GM12864 (cell line): ENCODE measurements at places on chromosomes 3 and 15.

- no peak for DNase-seq
Observed at GRCh38 chr15:88440021-88440420, 27.2 kb downstream of the MRPL46 start.

DNA sequence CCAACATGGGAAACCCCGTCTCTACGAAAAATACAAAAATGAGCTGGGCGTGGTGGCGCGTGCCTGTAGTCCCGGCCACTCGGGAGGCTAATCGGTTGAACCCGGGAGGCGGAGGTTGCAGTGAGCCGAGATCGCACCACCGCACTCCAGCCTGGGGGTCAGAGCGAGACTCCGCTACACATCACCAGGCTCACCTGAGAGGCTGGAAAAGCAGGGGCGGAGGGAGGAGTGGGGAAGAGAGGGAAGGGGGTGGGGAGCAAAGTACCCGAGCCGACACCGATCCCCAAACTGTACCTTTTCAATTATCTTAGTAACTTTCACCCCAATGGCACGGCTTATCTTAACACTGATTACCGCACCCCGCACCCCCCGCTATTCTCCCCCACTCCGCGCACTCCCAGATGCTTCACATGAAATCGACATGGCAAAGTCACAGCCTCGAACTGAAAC, 46.4 kb upstream of the SYNM start:
- no peak for DNase-seq

GRCh38 chr3:187567661-187568121, 102.5 kb downstream of the SST start:
- DNase-seq: no peak

DNA sequence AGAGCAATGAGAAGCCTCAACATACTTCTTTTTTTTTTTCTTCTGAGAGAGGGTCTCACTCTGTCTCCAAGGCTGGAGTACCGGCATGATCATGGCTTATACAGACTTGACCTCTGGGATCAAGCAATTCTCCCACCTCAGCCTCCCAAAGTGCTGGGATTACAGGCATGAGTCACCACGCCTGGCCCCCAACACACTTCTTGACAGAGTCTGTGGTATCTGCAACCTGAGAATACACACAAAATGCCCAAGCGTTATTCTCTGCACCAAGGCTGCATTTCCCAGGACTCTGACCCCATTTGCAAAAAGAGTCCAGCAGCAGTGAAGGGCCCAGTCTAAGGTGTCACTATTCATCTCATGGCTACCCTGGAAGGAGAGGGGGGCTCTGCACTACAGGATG, 42.7 kb upstream of the BLM start:
- DNase-seq: no peak

GRCh38 chr3:151557068-151557840, 96.4 kb upstream of the IGSF10 start:
- DNase-seq: no peak

DNA sequence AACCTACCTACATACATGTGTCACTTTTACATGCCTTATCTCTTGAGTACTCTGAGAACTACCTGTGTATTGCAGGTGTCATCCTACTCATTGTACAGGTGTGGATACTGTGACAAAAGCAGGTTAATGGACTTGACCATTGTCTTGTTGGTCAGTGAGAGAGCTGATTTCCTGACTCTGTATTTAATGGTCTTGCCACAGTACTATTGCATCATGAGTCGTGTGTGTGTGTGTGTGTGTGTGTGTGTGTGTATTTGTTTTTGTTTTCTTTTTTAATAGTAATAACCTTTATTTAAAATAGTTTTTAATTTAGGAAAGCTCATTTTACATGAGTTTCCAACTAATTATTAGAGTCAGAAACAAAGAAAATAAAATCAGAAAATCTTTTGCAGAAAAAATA, 7.7 kb downstream of the SELENOT start:
- DNase-seq: no peak

DNA sequence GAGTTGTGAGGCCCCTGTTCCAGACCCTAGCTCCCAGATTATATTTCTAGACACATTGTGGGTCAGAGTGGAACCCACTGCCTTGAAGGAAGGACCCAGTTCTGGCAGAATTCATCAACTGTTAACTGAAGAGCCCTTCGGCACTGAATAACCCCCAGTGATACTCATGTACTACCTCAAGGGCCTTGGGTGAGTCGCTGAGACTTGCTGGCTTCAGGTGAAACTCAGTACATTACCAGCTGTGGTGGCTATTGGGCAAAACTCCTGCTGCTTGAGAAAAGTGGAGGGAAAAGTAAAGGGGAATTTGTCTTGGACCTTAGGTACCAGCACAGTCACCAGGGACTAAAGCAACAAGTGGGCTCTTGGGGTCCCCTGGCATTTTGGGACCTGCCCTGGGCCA, 394.9 kb upstream of the EPHA3 start:
- no peak for DNase-seq

DNA sequence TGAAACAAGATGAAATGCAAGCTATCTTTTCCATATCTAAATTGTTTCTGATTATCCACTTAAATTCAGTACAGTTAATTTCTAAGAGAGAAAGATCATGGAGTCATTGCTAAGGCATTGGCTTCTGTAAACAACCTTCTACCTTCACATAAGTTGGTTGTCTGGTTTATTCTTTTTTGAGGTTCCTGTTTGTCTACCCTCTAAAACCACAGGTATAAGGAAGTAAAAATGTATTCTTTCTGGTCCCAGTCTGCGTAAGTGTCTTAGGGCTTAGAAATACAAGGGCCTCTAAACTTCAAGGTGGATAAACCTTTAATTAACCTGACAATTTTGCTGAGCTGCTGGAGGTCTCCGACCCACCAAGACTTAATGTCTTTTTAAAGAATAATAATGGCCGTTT, 3.6 kb upstream of the ATOSA start:
- no peak for DNase-seq

GRCh38 chr15:78244893-78245292, 10.5 kb upstream of the ACSBG1 start:
- no peak for DNase-seq

- DNase-seq: no peak
Observed at GRCh38 chr15:93027413-93027812, 61.6 kb downstream of the RGMA start.

DNA sequence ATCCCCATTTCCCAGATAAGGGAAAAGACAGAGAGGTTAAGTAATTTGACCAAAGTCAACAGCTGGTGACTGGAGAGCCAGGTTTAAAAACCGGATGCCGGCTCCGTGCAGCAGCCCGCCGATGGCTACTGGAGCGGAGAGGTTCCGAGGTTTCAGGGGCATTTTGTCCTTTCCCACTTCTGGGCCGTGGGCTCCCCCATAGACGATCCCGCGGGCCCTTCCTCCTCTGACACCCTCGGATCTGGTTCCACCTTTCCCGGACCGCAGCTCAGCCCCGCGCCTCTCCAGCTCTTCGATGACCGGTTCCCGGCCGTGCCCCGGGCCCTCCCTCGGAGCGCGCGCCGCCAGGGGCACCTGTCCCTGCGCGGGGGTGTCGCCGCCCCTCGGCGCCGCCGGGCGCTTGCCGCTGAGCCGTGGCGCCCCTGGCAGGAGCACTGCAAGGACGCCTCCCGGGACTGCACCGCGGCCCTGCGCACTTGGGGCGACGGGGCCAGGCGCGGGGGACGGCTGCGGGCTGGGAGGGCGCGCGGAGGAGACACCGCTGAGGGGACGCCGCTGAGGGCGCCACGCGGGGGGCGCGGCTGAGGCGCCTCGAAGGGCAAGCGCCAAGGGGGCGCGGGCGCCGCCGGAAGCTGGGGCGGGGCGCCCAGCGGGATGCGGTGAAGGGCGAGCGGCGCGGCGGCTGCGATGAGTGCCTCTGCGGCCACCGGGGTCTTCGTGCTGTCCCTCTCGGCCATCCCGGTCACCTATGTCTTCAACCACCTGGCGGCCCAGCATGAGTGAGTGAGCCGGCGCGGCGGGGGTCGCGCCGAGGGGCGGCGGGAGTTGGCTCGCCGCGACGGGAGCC, at the start of gene TM6SF1:
TSS of gene TM6SF1 (plus strand) at position 652 of the 847 bp plus-strand sequence. CDS start at position 688, 36 bp downstream.
- DNase-seq: no peak

GRCh38 chr15:72319985-72320671, at the start of gene CELF6:
CELF6 (minus strand) TSS chr15:72320157; CDS start chr15:72319874, 283 bp downstream.
- peak; percentile 12 for DNase-seq

- no peak for DNase-seq
Observed at GRCh38 chr3:177776661-177777101, 579.4 kb upstream of the TBL1XR1 start.

DNA sequence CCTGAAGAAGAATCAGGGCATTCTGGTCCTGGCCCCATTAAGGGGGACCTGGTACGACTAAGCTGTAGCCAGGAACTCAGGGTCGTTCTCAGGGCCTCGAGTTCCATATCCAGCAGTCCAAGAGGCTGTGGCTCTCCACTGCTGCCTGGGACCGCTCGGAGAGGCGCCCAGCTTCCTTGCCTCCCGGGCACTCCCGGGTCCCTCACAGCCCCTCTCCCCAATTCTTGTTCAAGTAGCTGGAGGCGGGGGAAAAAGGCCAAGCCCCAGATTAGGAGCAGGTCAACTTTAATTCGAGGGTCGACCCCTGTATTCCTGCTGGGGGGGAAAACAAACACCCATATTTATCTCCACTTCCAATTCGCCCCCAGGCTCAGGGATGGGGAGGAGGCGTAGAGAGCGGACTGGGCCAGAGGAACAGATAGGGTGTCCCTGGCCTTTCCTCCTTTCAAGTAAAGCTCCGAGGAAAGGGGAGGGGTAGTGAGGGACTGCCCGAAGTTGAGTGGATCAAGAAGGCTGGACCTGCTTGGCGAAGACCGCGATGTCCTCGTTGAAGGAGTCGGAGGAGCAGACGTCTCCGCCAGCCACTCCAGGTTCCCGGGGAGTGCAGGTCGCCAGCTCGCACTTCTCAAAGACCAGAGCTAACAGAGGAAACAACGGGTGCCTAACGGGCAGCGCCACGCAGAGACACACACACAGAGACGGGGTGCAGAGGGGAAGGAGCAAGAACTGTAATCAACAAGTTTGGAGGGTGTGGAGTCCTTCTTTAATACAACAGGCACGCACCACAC, 4.4 kb downstream of the MEIS2 start:
- no peak for DNase-seq

- no peak for DNase-seq
Observed at GRCh38 chr3:77370413-77370812, 330.5 kb downstream of the ROBO2 start.

DNA sequence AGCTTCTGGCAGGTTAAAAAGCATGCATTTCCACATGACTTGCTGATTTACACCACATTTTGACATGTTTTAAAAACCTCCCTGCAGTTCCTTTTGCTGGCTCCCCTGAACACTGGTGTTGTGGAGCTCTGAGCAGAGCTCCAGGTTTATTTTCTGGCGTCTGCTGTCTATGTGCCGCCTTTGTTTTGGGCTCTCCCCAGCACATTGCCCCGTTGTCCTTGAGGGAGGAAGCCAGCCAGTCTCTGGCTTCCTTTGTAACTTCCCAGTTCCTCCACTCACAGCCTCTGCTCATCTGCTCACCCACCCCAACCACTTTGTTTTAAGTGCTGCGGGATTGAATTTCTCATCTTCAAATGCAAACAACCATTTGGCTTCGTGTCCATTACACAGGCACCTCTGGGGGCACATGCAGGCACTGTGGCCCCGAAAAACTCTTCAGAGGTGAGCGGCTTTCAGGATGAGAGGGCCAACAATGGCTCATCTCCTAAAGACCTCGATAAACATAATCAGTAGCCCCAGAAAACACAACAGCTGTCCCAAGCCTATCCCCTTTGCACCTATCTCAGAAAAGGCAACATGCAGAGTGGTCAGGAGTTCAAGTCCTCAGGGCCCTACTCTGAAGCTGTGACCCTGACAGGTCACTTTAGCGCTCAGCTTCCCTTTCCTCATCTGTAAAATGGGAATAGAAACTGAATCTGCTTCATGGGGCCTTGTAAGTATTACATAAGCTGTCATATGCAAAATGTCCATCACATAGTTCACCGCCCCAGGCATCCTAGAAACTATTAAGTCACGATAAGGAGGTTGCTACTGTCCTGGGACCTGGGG, 1.3 kb upstream of the MEF2A start:
- DNase-seq: no peak

DNA sequence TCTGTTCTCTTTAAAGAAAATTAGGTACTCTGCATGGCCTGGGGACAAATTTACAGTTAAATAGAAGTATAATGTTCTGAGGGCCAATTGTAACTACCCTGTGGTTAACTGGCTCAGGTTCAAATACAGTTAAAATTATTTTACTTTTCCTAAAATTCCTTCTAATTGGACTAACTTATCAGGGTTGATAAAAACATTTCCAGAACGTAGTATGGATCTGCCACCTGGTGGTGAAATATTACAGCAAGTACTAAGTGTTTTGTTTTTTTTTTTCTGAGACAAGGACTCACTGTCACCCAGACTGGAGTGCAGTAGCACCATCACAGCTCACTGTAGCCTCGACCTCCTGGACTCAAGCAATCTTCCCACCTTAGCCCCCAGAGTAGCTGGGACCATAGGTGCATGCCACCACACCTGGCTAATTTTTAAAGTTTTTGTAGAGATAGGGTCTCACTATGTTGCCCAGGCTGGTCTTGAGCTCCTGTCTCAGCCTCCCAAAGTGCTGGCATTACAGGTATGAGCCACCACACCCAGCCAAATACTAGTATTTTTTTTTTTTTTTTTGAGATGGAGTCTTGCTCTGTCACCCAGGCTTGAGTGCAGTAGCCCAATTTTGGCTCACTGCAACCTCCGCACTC, 29.2 kb downstream of the NEO1 start:
- DNase-seq: peak; percentile 8

GRCh38 chr3:12044860-12045259, 40.7 kb downstream of the SYN2 start:
- DNase-seq: no peak

DNA sequence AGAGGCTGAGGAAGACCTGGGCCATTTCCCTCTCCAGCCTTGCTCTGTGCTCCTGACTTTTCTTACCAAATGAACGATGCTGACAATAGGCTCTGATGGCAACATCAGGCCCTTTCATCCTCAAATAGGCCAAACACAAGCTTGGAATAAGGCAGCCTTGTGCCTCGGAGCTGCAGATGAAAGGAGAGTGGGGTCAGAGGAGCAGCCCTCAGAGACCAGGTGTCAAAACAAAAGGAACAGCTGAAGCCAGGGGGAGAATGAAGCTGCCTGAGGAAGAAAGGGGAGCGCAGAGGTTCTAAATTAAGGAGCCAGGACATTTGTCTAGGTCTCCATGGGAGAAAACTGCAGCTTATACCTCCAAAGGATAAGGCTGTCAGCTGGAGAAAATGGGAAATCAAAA, 5.1 kb downstream of the BFSP2 start:
- DNase-seq: no peak

GRCh38 chr15:96733721-96734120, 403.2 kb downstream of the NR2F2 start:
- DNase-seq: no peak

DNA sequence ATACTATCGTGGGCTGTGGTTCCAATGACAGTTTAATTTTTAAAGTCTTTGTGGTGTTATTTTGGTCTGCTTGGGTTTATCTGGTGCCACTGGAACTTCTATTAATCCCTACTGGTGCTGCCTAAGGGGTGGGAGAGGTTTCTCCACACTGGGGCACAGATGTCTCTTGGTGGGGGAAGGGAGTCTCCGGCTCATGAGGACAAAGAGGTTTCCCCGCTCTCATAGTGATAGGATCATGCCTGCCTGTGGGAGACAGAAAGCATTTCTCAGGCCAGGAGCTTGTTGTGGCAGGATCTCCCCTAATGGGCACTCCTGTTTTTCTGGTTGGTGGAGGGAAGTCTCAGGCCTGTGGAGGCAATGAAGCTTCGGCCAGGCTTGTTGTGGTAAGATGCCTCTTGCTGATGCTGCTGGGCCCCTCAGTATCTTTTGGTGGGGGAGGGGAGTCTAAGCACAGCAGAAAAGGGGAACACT, 84.3 kb upstream of the THRB start:
- DNase-seq: no peak

- DNase-seq: no peak
Observed at GRCh38 chr3:177545964-177546363, 348.7 kb upstream of the TBL1XR1 start.

- DNase-seq: no peak
Observed at GRCh38 chr3:189748046-189748445, 116.9 kb downstream of the TP63 start.
